ENCODE measurements at places on chromosomes 16 and 17.

DNA sequence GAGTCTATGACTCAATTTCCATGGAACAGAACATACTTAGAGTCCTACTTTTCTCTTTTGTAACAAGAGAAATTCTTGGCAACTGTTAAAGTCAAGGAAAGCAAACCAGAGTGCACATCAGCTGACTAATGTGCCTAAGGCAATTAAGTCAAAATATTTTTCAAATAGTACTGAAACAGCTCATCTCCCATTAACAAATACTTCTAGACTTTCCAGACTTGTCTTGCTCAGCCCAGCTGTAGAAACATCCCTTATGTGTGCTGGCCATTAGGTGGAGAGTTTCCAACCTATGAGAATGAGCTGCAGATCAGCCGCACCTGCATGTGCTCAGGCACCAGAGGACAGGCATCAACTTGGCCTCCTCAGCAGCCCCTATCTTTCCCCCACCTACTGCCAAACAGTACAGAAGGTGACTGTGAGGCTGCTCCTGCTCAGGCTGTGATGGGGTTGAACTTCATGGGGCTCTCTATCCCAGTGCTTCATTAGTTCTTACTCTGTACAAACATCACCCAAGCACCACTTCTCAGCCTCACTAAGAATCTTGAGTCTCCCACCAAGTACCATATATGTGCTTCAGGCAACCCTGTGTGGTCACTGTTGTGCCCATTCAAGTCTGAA is 32.2 kb downstream of the TEX2 start:
- DNase-seq = no peak

GRCh38 chr17:79699386-79700036 is 31.2 kb upstream of the ENPP7 start:
- no peak for DNase-seq

GRCh38 chr17:78995761-78996451 is 13.7 kb downstream of the CANT1 start:
- no peak for DNase-seq

GRCh38 chr17:10328971-10329923 is 43.6 kb downstream of the MYH13 start:
- DNase-seq = no peak

Measured in activated T-cell treated with anti-CD3 and anti-CD28 coated beads, Interleukin-2, amount 50 U/mL, for 72 hours (primary cell).